ELR (cell line): ENCODE measurements at places on chromosomes 4 and X.

- DNase-seq = no peak
These were observed 178.8 kb downstream of the CAMK2D start for GRCh38 chr4:113582737-113583136.

GRCh38 chr4:112927544-112927943 is 121.9 kb upstream of the ANK2 start:
- DNase-seq = no peak

DNA sequence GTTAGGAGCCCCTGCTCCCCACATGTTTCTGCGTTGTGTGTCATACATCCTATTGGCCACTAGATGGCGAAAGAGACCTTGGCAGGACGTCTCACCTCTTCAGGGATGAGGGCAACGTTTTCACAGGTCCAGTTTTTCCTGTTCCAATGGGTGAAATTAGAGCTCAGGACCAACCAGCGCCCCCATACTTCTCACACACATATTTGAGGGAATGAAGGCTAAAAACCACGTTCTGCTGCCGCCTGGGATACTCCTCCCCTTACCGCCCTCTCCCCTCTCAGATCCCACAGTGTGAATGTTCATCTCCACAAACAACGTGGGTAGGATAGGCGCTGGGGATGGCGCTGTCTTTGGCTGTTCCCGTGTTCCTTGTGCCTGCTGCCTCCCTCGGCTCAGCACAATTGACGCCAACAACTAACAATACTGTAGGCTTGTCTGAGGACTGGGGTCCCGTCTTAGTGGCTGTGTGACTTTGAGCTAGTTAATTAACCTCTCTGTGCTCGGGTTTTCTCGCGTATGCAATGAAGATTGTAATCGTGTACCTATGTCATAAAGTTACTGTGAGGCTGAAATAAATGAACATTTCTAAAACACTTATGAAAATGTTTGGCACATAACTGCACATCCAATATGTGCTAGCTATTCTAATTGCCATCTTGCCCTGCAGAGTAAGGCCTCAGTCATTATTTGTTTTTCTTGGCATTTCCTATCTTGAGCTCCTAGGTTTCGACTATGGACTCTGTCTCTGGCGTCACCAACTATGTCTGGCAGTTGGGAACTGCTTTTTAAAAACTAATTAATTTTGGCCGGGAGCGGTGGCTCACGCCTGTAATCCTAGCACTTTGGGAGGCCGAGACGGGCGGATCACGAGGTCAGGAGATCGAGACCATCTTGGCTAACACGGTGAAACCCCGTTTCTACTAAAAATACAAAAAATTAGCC is 181.3 kb upstream of the STK26 start:
- DNase-seq = peak; percentile 55

DNA sequence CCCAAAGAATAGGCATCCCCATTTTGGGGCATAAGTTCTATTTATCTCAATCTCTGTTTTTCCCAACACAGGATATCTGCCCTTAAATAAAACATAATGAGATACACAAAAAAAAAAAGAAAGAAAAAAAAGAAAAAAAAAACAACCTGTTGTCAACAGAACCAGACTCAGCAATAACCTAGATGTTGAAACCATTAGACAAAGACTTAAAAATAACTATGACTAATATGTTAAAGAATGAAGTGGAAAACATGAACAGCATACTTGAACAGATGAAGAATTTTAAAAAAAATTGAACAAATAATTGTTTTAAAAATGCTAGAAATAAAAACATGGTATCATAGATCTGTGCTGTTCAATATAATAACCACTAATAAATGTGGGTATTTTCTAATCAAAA is 93.4 kb upstream of the RXFP1 start:
- DNase-seq = peak; percentile 40

DNA sequence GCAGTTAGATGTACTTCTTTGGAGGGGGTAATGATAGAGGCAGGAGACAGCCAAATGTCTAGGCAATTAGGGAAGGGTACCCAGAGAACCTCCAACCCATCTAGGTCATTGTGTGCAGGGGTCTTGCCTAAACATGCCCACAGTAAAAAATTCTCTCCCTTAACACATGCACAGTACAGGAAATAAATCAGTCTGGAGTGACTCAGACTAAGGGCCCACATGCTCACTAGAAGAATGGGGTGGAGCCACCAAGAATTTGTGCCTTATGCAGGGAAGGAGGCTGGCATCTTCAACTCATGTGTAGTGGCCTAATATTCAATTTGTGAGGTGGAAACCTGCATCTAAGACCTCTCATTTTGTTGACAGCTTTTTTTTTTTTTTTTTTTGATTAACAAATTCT is 945.3 kb upstream of the GRIA3 start:
- peak; percentile 0 for DNase-seq

DNA sequence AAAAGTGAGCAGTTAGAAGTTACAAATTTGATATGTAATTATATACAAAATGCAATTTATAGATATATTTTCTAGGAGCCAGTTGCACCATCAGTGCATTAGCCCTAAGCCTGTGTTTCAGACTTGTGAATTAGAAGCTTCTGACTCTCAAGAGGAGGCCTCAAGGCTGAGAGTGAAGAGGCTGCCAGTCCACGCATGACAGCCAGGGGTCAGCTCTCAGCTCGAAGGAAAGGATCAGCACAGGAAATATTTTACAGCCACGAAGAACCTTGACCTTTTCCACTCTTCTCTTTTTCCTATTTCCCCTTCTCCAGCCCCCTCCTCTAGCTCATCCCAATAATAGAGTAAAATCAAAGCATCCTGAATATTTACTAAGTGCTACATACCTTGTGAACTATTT is 642.4 kb downstream of the TRIML1 start:
- DNase-seq = peak; percentile 15

- DNase-seq = no peak
These were observed 36.6 kb downstream of the JADE1 start for GRCh38 chr4:128846063-128846462.

DNA sequence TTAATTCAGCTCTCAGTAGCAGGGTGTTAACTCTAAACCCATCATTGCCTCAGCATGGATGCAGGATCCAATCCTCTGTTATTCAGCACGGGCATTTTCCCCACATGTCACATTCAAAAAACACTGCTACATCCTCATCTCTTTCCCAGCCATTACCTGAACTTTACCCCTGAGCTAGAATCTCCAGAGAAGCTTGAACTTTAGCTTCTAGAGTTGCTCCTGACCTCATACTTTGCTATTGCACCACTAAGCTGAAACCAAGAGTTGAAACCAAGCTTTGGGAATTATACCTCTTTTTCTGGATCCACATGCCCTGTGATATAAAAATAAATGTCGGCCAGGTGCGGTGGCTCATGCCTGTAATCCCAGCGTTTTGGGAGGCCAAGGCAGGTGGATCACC is 90.7 kb downstream of the SHROOM3 start:
- DNase-seq = no peak
